Upper lobe of left lung (tissue), 6 donors: ENCODE measurements at places on chromosomes 5 and 9. TPM values are rescaled to one million over a fixed set of nuclear protein-coding genes. Genes with fewer than 3 reads are reported as not detected.
A peak's percentile ranks its signal among the peaks of the same experiment; 100 is the strongest.

DNA sequence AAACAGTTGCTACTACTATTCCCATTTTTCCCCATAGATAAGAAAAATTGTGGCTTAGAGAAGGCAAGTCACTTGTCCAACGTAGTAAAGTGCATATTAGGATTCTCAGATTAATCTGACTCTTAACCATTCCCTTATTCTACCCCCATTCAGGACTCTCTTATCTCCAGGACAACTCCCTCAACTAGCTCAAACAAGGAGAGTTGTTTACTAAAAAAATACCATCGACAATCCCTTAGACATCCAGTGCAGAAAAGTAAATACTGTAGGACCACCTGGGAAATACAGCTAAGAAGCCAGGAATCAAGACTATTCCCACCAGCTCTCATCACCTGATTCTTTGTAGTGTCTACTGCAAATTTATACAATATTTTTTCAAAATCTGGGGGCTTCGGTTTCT is 9.4 kb upstream of the GRAMD2B start:
- no peaks in the 10 kb centered on the region for H3K36me3 ChIP-seq
- H3K27ac ChIP-seq = no peak overlapping the region
- no peak for DNase-seq
- no peak overlapping the region for H3K4me3 ChIP-seq

DNA sequence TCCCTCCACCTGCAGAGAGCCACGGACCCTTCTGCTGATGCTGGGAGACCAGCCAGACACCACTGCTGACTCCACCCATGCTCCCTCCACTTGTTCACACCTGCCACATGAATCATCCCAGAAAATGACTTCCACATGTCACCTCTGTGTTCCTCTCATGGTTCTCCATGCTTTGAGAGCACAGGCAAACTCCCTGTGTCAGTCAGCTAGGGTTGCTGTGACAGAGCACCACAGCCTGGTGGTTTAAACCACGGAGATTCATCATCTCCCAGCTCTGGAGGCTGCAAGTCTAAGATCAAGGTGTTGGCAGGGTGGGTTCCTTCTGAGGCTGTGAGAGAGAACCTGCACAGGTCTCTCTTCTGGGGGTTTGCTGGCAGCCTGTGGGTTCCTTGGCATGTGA is 381.4 kb downstream of the GADD45G start:
- no peak for DNase-seq
- no peak overlapping the region for H3K4me3 ChIP-seq
- H3K27me3 ChIP-seq = no peaks in the 10 kb centered on the region
- no peak overlapping the region for H3K27ac ChIP-seq

DNA sequence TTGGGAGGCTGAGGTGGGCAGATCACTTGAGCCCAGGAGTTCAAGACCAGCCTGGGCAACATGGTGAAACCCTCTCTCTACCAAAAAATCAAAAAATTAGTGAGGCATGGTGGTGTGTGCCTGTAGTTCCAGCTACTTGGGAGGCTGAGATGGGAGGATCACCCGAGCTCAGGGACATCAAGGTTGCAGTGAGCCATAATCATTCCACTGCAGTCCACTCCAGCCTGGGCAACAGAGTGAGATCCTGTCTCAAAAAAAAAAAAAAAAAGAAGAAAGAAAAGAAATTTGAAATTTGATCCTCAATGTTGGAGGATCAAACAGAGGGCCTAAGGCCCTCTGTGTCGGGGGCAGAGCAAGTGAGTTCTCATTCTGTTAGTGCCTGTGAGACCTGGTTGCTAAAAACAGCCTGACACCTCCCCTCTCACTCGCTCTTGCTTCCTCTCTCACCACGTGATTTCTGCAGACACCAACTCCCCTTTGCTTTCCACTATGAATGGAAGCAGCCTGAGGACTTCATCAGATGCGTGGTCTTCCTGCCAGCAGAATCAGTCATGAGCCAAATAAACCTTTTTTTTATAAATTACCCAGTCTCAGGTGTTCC is 8.4 kb upstream of the GOLPH3 start:
- DNase-seq = no peak
- H3K4me1 ChIP-seq = no peaks in the 10 kb centered on the region
- H3K36me3 ChIP-seq = no peaks in the 10 kb centered on the region

DNA sequence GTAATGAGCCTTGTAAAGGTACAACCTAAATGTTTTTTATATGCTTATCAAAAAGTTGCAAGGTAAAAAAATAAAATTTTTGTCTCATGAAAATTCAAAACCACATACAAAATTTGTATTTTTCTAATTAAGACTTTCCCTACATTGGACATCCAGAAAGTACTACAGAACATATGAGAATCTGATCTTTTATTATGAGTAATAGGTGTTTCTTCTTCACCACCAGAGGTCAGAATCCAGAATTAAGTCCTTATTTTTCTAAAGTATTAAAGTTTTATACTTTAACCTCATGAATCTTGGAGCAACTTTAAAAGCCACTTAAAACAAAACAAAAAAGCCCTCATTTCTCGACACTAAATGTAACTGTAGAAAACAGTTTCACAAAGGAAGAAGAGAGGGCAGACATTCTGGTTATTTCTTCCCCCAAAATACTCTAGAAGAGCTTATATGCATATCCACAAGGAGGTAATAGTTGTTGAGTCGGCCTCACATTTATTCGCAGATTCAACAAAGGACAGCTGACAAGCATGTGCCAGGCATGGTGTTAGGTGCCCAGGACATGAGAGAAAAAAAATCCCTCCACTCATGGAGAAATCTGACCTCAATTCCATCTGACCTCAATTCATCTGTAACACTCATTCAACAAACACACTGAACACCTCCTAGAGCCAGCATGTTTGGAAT is 69.3 kb downstream of the MLLT3 start:
- no peak overlapping the region for H3K27ac ChIP-seq
- no peaks in the 10 kb centered on the region for H3K27me3 ChIP-seq
- H3K4me1 ChIP-seq = peaks cover 30% of the 10 kb centered on the region

GRCh38 chr5:158483281-158483860 is 616.3 kb downstream of the EBF1 start:
- no peak overlapping the region for H3K27ac ChIP-seq
- DNase-seq = no peak
- no peak overlapping the region for H3K4me3 ChIP-seq
- peaks cover 10% of the 10 kb centered on the region for H3K4me1 ChIP-seq
- no peaks in the 10 kb centered on the region for H3K36me3 ChIP-seq

DNA sequence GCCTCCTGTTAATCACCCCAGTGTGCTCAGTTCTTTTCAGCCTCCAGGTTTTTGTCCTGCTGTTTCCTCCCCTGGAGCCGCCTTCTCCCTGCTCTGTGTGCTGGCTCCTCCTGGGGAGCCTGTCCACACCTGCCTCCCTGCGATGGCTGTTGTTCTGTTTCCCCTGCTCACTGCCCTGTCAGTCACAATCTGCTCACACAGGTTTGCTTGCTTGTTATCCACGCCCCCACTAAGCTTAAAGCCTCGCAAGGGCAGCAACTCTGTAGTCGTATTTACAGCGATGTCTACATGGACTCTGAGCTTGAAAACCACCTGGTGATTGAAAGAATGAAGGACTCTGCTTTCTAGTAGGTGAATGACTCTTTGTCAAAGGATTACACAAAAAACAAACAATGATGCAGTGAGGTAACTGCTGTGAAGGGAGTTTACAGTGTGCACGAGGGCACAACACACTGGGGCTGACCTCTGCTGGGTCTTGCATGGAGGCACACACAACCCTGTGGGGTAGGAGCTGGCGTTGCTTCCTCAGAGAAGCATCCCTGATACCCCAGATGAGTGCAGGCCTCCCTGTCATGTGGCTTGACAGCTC is 39.6 kb upstream of the TEX48 start:
- no peak overlapping the region for H3K4me3 ChIP-seq
- no peaks in the 10 kb centered on the region for H3K36me3 ChIP-seq
- H3K4me1 ChIP-seq = no peaks in the 10 kb centered on the region
- no peak for DNase-seq

DNA sequence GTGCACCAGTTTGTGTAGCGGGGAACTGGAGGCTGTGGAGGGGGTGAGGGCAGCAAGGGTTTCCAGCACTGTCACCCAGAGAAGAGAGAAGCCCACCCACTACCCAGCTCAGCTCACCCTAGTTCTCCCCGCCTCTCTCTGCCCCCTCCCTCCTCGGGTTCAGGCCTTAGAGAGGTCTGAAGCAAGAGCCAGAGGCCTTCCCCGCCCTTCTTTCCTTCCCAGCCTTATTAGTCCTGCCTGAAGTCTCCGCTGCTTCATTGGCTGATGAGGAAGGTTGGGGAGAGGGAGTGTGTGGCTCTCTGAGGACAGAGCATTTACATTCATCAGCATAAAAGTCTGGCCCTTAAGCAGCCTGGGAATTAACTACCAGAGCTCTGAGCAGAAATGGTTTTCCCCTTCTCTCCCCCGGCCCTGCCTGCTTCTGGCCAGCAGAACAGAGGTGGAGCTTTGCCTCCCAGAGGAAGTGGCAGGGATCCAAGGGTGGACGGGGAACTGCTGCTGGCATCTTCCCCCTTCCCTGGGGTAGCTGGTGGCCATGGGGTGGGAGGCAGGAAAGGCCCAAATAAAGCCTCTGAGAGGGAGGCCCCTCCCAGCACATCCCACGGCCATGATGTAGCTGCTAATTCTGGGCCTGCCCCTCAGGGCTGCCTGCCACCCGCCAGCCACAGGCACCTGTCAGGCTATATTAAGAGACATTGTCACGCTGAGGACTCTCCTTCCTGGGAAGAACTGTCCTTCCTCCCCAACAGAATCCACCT is 4.1 kb downstream of the DNAJB5 start:
- DNase-seq = peak; percentile 49
- peaks cover 47% of the 10 kb centered on the region for H3K4me1 ChIP-seq
- H3K27me3 ChIP-seq = no peaks in the 10 kb centered on the region
- H3K27ac ChIP-seq = peak overlapping the region; percentile 74
- peaks cover 16% of the 10 kb centered on the region for H3K36me3 ChIP-seq

DNA sequence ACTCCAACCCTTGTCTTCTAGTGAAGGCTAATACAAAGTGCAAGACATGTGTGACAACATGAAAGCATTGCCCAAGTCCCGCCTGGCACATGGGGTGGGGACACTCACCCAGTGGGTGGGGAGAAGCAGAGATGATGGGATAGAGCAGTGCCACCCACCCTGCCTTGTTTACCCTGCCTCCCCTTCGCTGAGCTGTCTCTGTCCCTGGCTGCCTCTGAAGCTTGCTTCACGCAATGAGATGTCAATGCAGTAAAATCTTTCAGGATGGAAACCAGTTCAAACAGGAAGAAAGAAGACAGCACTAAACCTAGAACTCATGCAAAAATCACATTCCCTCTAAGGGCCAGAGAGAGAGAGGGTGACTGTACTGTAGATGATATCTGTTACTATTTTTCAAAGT is 148.0 kb downstream of the INSYN2B start:
- no peak overlapping the region for H3K4me3 ChIP-seq
- DNase-seq = no peak
- no peaks in the 10 kb centered on the region for H3K4me1 ChIP-seq
- H3K36me3 ChIP-seq = no peaks in the 10 kb centered on the region

GRCh38 chr5:107968998-107969397 is 298.3 kb upstream of the EFNA5 start:
- no peaks in the 10 kb centered on the region for H3K27me3 ChIP-seq
- H3K27ac ChIP-seq = no peak overlapping the region

DNA sequence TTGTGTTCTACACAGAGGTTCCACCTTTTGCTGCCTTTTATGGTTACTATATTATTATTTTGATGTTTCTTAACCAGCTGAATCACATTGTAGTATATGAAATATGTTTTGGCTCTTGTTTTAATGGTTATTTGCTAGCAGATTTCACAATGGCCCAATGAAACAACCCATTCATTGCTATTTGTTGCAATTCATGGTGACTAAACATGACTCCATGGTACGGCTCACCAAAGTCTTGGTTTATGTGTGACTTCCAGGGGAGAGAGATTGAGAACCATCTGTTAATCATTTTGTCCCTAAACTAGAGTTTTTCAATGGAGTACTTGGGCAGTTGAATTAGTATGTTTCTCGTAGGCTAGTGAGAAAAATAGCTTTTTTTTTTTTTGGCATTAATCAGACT is 108.4 kb downstream of the GHR start:
- H3K27me3 ChIP-seq = no peaks in the 10 kb centered on the region
- H3K36me3 ChIP-seq = no peaks in the 10 kb centered on the region
- H3K27ac ChIP-seq = no peak overlapping the region
- no peaks in the 10 kb centered on the region for H3K4me1 ChIP-seq
- no peak overlapping the region for H3K4me3 ChIP-seq

DNA sequence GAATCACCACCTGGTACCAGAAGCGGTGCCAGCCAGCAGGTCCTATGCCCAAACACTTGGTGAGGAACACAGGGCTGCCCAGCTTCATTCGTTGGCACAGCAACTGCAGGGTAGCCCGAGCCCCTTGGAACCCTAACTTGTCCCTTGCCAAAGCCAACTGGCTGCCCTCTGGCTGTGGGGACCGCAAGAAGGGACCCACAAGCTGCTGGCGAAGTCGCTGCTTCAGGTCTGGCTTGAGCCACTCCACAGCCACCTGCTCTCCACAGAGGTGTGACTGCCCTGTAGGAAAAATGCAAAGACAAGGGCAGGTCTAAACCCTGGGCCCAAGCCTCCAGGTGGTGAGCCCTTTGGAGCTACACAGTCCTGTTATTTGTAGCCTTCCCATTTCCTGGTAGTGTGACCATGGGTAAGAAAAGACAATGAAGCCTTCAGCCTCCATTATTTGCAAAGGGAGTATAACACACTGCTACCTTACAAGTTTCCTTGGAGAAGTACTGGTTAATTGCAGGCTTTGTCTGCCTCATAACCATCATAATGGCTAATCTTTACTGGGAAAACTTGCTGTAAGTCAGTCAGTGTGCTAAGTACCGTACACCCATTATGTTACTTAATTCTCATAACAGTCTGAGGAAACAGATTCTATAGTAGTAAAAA is 1.8 kb downstream of the DND1 start:
- H3K27ac ChIP-seq = no peak overlapping the region
- peak; percentile 11 for DNase-seq
- H3K27me3 ChIP-seq = no peaks in the 10 kb centered on the region

GRCh38 chr9:134560206-134560605 is 81.4 kb upstream of the COL5A1 start:
- no peak overlapping the region for H3K27ac ChIP-seq
- no peaks in the 10 kb centered on the region for H3K4me1 ChIP-seq
- no peaks in the 10 kb centered on the region for H3K27me3 ChIP-seq

- H3K27me3 ChIP-seq = no peaks in the 10 kb centered on the region
- peaks cover 36% of the 10 kb centered on the region for H3K4me1 ChIP-seq
- peak overlapping the region; percentile 60 for H3K27ac ChIP-seq
- DNase-seq = no peak
Observed at GRCh38 chr5:38871790-38872551, 26.2 kb downstream of the OSMR start.

Gene GAPT
- 1.0 TPM for total RNA-seq

Gene PCDHGA5
- total RNA-seq = 2.1 TPM

Gene CDH18
- total RNA-seq = not detected

Gene SPATA31D1
- not detected for total RNA-seq

Gene PCDHGB2
- 2.4 TPM for total RNA-seq
